Bone marrow (tissue), 2 donors: ENCODE measurements at places on chromosomes 4 and X.
A peak's percentile ranks its signal among the peaks of the same experiment; 100 is the strongest.

DNA sequence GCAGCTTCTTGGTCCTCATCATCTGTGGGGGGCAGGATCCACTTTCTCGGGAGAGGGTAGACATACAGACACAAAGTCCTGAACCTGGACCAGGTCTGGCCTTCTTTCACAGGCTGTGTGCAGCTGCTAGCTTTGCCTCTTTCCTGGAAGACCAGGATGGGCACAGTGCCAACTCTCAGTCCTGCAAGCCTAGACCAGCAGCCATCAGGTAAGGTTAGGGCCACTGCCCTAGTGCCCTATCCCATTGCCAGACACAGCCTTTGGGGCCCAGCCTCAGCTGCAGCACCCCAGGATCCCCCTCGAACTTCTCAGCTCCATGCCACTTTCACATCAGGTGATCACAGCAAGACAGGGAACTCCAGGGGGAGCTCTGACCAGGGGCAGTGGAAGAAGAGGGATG lies 38.4 kb downstream of the ZNF185 start:
- no peak for DNase-seq

DNA sequence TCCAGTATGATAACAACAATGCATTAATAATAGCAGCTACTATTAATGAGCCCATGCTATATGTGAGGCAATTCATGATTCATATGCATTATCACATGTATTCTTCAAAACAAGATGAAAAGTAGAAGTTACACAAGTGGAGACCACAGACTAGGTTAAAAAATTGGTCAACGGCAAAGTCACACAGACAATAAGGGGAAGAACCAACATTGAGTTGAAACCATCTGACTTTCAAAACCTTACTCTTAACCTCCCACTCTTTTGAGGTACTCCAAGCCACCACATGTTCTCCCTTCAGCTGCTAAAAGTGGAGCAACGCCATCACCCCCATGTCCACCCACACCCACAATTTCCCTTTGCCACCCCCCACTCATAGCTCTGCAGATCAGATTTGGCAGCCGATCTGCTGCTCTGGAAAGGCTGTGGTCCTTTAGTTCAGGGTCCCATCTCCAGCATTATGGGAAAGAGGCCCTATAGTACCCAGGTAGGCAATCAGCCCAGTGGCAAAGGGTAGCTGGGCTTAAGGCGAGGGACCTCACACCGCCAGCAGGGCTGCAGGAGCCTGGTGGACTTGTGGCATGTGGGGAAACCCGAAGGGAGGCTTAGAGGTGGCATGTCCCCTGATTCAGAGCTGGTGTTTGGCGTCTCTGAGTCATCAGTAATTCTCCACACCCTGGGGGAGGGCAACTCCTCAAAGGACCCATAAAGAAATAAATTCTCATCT lies 33.5 kb upstream of the CYBB start:
- DNase-seq = peak; percentile 62

DNA sequence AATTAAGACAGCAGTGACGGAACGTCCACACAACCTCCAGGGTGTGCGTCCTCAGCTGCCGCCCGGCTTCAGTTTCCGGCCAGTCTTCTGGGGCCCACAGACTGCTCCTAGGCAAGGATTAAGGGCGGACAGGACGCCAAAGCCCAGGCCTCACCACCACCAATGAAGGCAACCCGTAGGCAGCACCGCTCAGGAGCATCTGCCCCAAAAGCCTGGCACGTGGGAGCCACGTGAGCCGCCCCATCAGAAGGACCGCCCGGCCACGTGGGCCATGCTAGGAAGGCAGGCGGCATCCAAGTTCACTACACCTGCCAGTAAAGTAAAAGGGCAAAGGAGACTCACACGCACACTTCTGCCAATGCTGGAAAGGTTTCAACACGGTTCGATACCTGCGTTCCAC lies 14.3 kb downstream of the FAM53A start:
- no peak for DNase-seq

GRCh38 chr4:154560419-154560801 lies 2.4 kb upstream of the FGB start:
- DNase-seq = no peak

DNA sequence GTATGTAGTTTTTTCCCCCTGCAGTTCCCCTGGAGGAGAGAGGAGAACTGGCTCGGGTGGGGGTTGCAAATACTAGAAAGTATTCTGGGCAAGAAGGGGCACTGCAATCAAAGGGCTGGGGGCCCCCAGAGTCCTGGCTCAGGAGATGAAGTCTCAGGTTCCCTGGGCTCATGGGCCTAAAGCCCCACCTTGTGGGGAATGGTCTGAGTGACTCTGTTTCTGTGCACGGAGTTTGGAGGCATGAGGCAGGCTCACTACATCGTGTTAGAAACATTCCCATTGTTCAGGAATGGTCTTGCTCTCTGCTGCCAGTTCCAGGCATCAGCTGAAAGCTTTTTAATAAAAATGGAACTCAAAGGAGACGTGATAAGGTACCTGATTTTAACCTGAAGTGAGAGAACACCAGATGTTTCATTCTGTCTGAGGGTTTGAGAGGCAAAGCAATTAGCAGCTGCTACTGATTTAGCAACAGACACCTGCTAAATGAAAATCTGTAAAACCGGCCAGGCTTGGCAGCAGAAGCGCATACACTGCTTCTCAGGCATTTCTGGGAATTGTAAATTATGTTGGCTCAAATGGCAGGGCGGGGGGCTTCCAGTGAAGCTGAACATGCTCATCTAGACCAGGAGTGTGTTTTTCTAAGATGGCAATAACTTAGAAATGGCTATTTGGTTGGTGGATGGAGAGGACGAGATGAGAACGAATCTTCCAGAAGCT lies 122.7 kb downstream of the TMEM164 start:
- no peak for DNase-seq

DNA sequence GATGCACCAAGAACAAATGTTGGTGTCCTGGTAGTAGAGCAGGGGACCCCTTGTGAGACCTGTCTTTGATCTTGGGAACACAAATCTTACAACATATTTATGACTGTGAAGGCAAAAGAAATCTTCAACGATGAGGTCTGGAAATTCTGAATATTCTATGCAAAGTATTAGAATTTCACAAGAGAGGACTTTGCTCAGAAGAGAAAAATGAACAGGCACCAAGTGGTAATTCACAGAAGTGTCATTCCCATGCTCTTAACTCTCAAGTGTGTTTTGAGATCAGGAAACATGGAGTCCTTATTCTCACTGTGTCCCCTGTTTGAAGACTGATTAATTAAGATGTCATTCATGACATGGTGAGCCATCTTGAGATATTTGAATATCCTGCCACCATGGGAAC lies 52.5 kb downstream of the COQ2 start:
- DNase-seq = no peak

DNA sequence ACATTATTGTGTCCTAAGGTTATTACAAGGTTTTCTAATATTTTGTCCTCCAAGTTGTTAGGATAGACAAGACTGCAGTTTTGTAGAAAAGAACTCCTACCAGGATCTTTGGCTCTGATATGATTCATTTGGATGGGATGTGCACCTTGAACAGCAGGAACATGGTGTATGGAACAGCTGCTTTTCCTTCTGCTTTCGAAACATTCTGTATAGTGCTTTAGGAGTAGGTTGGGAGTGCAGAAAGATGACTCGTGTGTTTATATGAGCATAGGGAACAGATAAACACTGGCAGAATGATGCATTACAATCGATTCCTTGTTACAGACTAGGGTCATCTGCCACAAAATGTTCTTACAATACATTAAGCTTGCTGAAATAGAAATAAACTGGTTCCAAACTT lies 790.1 kb downstream of the DMD start:
- DNase-seq = no peak

- DNase-seq = no peak
These were observed 41.1 kb upstream of the HPGD start for GRCh38 chr4:174563399-174563798.

- peak; percentile 87 for DNase-seq
These were observed at the start of gene ELMOD2 for GRCh38 chr4:140523857-140524742. Gene ELMOD2, plus strand, starts transcription at chr4:140524168. Its CDS starts 1,261 bp downstream, at chr4:140525429.

- no peak for DNase-seq
These were observed 819.8 kb downstream of the CCSER1 start for GRCh38 chr4:90946945-90947344.

GRCh38 chrX:109373468-109373867 lies 108.4 kb downstream of the GUCY2F start:
- DNase-seq = no peak

DNA sequence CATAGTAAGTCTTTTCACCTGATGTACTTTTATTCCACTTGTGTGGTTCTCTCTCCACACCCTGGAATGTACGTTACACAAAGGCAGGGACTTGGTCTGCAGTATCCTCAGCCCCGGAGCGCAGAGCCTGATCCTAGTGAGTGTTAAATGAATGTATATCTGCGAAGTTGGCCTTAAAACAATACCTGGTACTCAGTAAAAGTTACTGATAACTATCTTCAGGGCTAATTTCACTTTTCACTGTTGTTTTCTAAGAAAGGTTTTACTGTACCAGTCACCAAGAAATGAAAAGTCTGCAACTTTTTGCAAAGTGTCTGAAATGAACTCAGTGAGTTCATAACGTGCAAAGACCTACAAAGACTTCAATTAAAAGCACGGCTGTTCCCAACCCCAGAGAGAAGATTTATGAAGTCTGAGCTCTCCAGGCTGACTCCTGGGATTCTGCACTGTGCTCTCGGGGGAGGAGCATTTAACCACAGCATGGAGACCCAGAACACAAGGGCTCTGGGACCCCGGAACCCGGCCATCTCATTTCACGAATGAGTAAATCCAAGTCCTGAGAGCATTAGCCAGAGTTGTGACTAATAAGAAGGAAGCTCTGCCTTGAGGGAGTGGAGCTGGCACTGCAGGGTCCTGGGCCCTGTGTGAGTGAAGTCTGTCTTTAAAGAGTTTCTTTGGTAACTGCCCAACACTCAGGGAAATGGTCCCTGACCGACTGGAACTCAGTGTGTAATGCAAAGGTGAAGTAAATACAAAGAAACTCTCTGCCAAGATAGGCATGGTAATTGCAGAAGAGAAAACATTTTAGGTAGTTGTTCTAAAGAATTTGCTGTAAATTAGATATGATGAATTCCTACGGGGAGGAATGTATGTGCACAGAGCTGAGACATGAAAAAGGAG lies 165.8 kb downstream of the NSUN7 start:
- DNase-seq = no peak

DNA sequence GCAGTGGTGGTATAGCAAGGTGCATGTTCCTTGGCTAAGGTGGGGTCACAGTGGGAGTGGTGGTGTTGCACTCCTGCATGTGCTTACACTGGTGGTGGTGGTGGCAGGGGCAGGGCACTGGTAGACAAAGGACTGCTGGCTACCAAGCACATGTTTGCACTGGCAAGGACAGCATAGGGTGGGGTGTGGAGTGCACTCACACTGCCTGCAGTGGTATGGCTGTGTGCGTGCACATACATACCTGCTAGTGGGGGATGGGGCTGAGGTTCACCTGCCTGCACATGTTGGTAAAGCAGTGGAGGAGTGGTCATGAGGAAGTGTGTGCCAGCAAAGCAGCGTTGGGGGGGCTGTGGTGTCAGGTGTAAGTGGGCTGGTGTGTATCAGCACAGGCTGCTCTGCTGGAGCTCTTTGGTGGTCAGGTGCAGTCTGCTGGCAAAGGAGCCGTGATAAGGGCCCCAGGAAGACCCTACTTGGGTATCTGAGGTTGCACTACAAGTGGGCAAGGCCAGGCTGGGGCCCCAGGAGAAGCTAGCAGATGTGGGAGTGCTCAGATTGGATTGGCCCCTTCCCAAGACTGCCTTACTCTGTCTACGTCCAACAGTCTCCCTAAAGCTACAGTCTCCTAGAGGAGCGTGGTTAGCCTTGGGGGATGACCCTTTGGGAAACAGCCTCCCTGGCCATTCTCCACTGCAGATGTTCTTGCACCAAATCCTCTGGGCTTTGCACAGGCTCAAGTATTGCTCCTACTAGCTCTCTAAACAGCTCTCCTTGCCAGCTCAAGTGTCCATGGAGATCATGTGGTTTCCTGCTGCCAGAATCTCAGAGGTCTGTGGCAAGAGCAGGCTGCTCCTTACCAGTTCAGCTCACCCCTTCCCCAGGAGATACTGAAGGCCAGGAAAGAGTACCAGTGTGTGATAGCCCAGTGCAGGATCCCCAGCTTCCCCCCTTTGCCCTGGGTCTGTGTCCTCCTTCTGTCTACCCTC lies 486.3 kb upstream of the PABPC4L start:
- DNase-seq = no peak

DNA sequence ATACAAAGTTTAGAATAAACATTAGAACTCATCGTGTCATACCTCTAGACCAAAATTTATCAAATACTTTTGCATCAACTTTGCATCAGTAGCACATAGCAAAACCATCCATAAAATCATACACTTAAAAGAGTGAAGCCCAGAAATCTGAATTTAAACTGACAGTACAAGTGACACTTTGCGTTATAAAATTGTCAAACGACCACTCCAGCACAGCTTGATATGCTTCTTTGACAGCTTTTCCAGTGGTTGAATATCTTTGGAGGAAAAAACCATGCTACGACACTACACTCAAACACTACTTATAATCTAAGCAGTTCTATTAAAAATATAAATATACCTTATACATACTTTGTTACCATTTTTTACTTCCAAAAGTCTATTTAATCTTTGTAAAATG lies 1644.4 kb downstream of the STIM2 start:
- no peak for DNase-seq

GRCh38 chrX:102154218-102154860 lies 1.4 kb downstream of the BEX5 start:
- no peak for DNase-seq

GRCh38 chr4:8610858-8611616 lies 18.5 kb downstream of the CPZ start:
- DNase-seq = no peak

DNA sequence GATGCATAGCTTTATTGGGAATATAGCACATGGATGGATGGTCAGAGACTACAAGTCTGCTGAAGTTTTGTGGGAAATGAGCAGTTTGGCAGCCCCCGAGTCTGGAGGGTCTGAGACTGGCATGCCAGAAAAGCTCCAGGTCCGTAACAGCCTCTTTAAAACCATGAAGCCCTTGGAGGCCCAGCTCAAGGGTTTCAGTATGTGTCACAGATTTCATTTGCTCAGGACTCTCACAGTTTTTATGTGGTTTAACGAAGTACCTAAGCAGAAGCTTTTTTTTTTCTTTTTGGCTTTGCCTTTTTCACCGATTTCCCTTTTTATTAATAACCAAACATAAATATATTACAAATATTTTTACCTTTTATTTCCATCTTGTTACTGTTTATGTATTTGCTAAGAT lies 30.6 kb upstream of the TMEM184C start:
- DNase-seq = no peak
